ENCODE measurements at places on chromosomes 1 and 21.
A peak's percentile ranks its signal among the peaks of the same experiment; 100 is the strongest.

GRCh38 chr1:46070164-46070814 is 62.1 kb downstream of the PIK3R3 start:
- DNase-seq = peak; percentile 94

DNA sequence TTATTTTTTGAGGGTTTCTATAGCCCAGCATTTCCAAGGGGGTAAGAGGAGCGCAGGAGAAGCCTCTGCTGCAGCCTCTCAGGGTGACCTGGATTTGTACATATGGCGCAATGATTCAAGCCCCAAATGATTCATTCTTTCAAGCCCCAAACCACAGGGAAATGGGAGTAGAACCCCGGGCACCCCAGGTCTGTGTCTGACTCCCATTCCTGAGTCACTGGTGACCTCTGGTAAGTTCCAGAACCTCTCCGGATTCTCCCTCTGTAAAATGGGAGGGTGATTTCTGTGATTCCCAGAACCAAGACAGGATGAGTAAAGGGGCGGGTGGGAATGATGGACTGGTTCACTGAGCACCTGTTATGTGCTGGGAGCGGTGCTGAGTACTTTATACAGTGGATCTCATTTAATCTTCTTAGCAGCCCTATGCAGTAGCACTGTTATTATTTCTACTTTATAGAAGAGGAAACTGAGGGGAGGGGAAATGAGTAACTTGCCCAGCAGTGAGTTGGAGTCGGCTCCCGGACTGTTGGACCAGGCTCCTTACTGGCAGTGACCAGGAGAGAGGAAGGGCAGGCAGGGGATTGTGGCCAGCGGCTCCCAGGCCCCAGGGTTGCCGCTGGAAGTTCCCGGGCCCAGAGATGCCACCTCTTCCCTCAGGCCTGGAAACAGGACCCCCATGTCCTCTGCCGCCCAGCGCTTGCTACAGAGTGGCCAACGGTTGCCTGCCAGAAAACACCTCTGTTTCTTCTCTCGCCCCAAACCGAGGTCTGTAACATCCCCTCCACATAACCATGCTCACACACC is 20.3 kb upstream of the SLC26A9 start:
- peak; percentile 85 for DNase-seq

DNA sequence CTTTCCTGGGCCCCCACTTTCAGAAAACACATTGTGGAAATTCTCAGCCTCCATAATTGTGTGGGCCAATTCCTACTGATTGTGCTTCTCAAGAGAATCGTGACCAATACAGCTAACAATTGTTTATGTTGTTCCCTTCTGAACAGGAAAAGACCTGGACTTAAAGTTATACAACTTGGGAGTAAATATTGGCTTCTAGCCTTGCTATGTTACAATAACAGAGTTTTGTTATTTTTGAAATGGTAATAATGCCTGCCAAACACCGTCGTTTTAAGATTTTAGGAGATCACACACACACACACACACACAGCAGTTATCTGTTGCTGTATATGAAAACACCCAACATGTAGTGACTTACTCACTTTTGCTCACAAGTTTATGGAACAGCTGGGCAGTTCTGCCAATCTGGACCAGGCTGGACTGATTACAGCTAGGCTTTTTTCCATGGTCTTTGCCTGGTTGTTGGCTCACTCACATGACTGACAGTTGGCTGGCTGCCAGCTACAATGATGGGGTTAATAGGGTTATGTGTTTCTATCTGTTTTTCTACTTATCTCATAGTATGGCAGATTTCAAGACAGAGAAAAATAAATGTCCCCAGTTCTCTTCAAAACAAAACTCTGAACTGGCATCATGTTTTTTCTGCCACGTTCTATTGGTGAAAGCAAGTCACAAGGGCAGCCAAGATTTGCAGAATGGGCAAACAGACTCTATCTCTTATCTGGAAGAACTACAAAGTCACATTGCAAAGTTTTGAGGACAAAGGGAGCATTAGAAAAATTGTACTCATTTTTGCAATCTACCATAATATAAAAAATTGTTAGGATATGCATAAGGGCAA is 447.5 kb downstream of the NEGR1 start:
- no peak for DNase-seq

DNA sequence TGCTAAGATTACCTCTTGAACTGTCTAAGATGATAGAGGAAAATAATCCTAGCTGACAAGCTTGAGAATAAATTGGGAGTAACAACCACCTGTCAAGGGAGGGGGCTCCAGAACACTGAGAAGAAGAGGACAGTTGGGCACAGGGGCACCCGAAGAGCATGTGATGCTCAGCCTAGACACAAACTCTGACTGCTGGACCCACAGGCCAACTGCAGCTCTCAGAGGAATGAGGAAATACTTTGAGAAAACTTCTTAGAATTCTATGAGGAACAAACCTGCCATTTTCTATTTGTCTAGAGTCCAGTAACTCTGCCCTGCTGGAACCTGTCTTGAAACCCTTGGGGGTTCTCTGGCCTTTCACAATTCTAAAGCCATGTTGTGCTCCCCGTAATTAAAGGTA is 124.1 kb upstream of the KCNK2 start:
- no peak for DNase-seq

DNA sequence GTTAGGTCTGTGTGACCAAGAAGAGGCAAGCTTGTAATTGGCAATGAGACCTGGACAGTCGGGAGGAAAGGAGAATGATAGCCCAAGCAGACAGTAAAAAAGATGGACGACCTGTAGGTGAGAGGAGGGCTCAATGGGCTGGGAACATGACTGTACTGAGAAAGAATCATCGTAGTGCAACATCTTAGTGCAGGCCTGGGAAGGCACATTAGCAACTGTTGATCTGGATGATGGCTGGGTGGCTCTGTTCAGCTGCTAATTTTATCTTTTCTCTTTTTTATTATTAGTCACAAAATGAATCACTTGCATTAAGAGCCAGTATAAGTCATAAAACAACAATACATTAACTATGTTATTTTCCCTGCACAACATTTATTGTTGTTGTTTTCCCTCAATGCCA is 32.9 kb downstream of the IFI44 start:
- no peak for DNase-seq

- DNase-seq = no peak
Measured at GRCh38 chr1:172838680-172839313, 179.9 kb downstream of the FASLG start.

GRCh38 chr1:96756789-96757188 is 35.2 kb downstream of the PTBP2 start:
- no peak for DNase-seq

DNA sequence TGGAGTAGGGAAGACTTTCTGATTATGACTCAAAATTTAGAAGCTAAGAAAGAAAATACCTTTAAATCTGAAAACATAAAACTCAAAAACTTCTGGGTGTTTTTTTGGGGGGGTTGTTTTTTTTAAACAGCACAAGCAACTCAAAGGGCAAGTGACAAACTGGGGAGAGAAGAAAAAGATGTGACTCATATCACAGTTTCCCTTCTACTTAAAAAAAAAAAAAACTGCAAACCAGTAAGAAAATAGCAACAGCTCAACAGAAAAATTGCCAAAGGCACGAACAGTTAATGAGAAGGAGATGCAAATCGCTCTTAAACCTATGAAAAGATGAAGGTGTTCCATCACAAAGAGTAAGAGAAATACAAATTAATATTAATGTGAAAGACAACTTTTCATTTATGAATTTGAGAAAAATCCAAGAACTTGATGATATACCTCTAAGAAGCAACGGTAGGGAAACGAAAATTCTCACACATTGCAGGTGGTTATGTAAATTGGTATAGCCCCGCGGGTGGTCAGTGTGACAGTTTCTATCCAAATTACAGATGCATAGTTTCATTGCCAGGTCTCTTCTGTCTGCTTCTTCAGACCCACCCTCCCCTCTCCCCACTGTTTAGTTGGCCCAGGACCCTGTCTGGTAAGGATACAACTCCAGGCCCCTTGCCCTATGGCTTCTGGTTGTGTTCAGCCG is 9.0 kb downstream of the IFNAR2 start:
- DNase-seq = peak; percentile 57

- no peak for DNase-seq
Measured at GRCh38 chr1:165014753-165015152, 341.8 kb downstream of the LMX1A start.

DNA sequence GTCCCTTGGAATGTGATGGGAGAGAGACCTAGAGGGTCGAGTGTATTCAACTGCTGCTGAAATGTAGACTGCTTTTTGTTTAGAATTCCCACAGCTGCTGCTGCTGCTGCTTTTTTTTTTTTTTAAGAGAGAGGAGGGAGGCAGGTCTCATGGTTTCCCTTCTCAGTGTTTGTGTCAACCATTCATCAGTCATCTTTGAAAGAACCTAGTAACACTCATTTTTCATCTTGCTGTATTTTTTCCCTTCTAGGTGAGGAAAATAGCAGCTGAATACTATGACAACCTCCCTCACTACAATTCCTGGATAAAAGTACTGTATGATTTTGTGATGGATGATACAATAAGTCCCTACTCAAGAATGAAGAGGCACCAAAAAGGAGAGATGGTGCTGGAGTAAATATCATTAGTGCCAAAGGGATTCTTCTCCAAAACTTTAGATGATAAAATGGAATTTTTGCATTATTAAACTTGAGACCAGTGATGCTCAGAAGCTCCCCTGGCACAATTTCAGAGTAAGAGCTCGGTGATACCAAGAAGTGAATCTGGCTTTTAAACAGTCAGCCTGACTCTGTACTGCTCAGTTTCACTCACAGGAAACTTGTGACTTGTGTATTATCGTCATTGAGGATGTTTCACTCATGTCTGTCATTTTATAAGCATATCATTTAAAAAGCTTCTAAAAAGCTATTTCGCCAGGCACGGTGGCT is 9.2 kb downstream of the DEGS1 start:
- no peak for DNase-seq

DNA sequence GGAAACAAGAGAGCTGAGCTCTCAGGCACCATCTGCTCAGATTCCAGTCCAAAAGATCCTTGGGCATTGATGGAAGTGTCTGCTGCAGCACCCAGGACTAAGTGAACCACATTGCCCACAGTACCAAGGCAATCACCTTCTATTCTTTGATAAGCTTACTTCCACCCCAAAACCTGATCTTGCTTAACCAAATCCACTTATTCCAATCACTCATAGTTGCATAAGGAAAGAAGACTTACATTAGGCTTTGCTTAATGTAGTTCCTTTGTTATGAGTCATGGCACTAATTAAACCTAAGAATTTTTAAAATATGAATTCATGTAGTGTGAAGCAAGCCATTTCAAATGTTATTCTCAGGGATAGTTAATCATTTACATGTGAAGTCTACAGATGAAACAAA is 84.5 kb downstream of the UCHL5 start:
- no peak for DNase-seq

- DNase-seq = no peak
Measured at GRCh38 chr1:37495875-37496274, 18.7 kb downstream of the MEAF6 start.

DNA sequence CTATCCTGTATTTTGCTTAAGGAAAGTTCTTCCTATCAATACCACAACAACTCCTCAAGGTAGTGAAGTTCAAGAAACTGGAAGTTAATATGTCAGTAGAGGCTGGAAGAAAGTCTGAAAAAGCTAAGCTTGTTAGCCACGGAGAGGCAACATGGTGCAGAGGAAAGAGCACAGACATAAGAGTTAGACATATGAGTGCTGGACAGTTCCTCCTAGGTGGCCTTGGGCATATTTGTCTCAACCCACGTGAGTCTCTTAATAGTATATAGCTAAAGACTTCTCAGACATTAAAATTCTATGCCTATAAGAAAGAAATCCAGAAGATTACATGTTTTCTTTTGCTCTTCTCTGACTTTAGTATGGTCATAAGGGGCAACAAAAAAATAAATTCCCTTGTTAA is 22.8 kb upstream of the RRP15 start:
- DNase-seq = no peak

- DNase-seq = no peak
Measured at GRCh38 chr1:211789641-211790464, 40.7 kb downstream of the LPGAT1 start.

DNA sequence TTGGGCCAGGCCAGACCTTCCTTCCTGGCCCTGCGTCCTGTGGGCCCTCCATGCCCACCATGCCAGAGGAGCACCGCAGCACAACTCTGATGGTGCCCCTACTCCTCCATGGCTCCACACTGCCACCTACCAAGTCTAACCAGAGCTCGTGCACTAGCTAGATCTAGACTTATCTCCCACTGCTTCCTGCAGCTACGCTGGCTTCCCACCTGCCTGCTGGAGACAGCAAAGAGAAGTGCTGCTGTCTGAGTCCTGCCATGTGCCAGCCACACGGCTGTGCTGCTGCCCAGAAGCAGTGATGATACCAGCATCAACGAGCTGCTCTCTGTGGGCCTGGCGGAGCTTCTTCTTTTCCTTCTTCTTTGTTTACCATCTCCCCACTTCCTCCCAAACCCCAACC is 4.5 kb downstream of the GUCA2B start:
- no peak for DNase-seq

GRCh38 chr1:192626366-192627179 is 9.4 kb upstream of the RGS13 start:
- DNase-seq = no peak

GRCh38 chr1:14516974-14517840 is 81.3 kb upstream of the KAZN start:
- peak; percentile 57 for DNase-seq

DNA sequence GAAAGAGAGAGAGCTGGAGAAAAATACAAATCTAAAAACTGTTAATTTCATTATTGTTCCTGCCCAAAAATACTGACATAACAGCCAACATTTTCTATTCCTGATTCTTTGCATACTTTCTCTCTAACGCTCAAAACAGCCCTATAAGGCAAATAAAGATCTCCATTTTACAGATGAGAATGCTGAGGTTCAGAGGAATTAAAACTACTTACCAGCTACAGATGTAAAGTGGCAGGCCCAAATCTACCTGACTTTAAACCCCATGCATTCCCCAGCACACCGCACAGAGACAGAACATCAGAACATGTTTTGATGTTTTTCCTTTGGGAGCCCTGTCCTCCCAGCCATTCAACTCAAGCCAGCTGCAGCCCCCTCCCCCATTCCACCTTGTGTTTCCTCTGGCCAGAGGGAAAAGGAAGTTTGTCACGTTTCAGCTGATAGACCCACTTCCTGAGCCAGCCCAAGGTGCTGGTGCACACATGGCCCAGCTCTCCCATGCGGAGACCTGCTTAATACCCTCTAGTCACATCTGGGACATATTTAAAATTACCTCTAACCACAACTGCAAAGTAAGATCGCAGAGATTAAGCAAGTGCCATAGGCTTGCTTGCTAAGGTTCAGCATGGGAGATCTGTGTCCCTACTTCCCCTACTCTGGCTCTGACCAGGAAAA is 133.1 kb upstream of the NFIA start:
- no peak for DNase-seq

- DNase-seq = no peak
Measured at GRCh38 chr1:159163614-159164228, 7.7 kb upstream of the CADM3 start.

DNA sequence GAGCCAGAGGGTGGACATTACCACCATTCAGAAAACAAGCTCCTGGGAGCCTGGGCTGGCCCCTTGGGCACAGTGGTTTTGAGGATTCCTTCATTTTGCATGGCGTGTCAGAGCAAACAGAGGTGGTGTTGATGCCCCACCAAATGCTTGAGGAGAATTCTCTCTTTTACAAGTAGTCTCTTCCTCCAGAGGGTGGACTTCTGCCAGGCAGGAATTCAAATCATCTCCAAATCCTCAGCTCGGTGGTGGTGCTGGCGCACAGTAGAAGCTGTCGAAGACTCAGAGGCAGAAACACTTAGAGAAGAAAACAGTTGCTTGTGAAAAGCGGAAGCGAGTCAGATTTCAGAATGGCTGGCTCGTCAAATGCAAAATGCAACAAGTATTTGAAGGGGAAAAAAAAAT is 3.4 kb upstream of the CHI3L1 start:
- DNase-seq = no peak

GRCh38 chr1:71650119-71650518 is 569.3 kb upstream of the ZRANB2 start:
- no peak for DNase-seq
